NCI-H1105 (cell line): ENCODE measurements at places on chromosomes 5 and 9.
A peak's percentile ranks its signal among the peaks of the same experiment; 100 is the strongest.

DNA sequence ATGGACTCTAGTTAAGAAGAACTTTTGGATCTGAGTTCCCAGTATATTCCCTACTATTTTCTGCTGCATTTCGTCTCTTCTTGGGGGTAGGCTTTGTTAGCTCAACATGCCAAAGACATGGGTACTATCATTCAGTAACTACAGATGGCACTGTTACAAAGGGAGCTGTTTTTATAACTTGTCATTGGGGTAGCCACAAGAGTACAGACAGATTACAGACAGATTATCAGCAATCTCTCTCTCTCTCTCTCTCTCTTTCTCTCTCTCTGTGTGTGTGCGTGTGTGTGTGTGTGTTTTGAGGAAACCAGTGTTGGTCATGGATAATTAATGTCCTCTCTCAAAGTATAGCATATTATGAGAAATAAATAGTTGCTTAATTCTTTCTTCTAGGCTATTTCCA lies 116.1 kb downstream of the WDR70 start:
- DNase-seq = no peak

DNA sequence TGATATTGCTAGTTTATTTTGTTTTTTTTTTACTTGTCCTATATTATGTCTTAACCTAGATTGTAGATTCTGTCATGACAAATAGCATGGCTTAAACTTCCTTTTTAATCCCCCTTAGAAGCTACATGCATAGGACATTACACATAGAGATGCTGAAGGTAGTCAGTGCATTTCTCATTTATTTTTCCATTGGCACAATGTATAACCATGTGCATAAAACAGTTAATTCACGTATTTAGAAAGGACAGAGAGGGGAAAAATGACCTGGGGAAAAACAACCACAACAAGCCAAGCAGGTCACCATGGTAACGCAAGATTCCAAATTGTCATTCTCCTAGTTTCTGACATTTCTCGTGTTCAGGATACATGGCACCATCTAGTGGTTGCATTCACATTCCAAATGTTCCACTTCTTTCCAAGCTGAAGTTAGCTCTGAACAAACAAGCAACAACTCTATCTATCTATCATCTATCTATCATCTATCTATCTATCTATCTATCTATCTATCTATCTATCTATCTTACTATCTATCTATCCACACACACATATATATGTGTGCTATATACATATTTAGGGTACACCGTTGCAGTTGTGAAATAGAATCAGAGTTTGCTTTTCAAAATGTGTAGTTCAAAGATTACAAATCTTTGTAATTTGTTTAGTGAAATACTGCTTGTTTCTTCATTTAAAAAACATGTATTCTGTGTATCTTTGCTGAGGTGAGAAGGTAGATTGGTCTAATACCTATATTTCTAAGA lies 487.2 kb upstream of the ST8SIA4 start:
- DNase-seq = peak; percentile 35

DNA sequence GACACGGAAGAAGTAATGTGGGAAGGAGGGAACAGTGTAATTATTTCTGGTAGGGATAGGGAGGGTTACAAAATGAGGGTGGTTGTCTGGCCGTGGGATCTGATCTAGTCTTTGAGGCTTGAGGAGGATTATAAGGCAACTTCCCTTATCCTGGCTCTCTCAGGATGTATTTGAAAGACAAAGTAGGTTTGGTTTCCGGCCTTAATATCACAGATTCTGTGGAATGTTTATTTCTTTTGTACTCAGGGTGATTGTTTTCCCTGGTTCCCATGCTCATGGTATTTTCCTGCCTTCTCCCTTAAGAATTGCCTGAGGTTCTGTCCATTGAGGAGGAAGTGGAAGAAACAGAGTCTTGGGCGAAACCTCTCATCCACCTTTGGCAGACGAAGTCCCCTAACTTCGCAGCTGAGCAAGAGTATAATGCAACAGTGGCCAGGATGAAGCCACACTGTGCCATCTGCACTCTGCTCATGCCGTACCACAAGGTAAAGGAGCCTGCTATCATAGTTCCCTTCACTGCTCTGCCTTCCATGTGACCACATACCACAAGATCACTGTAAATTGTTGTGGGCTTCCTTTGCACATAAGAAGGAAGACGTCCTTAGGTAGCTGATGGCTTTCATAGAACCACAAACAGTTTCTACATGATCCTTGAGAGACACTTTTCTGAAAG lies 253.8 kb downstream of the KDM4C start:
- DNase-seq = no peak

DNA sequence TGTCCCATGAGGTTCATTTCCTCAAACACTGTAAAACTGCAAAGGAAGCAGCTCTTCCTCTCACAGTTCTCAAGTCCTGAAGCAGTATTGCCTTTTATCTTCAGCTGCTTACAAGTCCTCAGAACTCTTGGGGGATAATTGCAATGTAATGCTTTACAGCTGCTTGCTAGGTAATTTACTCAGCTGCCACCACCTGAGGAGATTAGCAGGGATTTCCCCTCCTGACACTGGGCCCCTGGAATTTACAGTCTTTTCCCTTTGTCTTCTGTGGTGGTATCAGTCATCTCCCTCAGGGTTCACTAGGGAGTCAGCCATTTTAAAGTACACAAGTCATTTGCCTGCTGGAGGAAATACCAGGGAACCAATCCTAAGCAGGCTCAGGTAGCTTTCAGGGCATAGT lies 754.3 kb upstream of the GRAMD2B start:
- no peak for DNase-seq

GRCh38 chr9:93818827-93819472 lies 136.2 kb downstream of the BARX1 start:
- DNase-seq = no peak

DNA sequence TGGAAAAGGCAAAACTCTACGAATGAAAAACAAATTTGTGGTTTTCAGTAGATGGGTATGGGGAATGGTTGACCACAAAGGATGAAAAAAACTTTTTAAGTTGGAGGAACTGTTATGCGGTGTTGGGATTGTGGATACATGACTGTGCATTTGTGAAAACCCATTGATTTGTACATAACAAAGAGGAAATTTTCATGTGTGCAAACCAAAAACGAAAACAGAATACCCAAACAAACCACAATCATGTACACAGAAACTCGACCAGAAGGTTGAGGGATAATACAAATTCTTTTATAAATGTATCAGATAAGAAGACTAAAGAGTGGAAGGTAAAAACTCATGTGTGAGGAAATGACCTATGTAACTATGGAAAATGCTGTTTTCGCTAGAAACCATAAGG lies 1012.4 kb downstream of the CDH18 start:
- no peak for DNase-seq

DNA sequence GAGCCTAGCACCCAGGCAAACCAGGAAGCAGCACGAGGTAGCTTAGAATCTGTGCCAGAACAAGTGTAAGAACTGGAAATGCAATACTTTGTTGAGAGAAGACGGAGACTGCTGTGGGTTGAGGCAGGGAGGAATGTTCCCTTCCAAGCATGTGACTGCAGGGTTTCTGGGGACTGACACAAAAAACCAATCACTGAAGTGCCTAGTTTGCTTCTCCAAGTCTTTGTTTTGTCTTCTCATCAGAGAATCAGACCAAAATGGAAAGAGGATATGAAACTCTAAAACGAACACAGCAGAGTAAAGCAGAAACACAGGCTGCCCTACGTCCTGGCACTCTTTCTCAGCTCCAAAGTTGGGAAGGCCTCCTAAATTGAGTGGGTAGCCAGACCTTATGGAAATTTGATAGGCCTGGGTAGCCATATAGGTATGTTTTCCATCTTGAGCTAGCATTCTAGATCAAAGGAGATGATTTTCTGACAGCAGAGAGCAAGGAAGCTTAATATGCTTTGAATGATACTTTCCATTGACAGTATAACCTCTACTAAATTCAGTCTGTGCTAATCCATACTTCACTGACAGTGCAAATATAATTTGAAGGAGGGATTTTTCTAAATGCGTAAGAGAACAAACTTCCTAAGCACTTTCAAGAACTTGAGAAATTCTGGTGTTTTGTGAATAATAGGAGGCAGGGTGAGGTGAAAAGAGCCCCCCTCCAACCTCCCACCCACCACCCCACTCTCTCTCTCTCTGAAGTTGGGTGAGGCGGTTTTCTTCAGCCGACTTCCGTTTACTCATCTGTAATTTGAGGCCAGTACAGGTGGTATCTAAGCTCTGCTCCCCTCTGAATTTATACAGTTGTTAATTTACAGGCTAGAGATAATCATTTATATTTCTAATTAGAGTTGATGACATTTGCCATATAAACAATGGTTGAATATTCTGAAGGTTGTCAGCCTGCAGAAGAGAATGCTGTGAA lies 5.5 kb downstream of the ADRB2 start:
- DNase-seq = no peak

GRCh38 chr5:39761199-39761950 lies 336.6 kb upstream of the DAB2 start:
- DNase-seq = no peak

- DNase-seq = no peak
Measured at GRCh38 chr9:32455738-32456137, 70.3 kb downstream of the RIGI start.

DNA sequence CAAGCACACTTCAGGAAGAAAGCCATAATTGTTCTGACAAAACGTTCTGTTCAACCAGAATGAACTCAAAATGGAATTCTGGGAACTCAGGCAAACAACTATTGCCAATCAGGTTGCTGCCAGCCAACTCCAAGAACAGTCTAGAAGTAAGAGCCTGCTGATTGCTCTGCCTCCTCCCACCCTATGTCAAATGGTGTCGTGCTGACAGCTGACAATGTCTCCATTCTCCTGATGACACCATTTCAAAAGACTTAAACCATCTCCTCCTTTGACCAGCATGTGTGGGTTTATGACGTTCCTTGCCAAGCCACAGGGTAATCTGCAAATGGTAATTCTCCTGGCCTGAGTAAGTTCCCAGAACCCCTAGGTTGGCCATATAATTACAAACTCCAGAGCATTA lies 21.9 kb upstream of the PLIN2 start:
- no peak for DNase-seq

DNA sequence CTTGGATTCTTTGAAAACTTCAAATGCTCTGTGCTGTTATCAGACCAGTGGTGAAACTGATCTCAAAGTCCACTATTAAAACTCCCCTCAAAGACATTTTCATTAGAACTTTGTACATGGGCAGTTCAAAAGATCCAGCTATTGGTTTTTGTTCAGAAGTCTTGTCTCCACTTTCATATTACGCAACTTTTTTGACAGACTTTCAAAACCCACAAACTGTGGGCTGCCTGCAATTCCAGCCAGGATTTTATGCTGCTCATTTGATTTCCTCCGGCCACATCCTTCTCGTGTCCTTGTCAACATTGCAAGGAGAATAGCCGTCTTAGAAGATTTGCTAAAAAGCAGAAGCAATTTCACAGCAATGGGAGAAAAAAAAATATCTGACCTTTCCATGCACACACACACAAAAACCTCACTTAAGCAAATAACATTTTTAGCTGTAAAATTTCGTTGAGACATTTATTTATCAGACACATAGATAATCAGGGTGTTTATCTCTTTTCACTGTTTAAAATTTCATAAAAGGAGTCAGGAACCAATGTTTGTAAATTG lies 1990.5 kb downstream of the MAT2B start:
- no peak for DNase-seq

DNA sequence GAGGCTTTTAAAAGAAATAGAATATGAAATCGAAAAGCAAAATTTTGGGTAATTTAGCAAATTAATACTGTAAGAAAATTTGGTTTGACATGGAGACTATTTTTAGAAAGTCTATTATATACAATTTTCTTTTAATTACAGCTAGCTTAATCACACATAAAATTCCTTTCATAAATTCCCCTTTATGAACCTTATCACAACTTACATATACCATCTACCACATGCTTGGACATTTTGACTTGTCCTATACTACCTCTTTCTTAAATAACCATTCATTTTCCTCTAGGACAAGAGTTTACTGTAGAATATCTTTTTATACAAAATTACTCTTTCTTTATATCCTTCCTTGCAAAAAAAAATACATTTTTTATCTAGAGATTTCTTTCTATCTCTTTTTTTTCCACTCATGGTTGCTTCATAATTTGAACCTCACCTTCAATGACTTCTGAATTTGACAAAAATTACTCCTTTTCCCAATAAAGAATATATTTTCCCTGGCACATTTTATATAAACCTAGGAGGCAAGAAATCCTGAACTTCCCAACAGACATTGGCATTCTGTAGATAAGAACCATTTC lies 34.0 kb upstream of the SYK start:
- no peak for DNase-seq

- no peak for DNase-seq
Measured at GRCh38 chr5:145462525-145462924, 372.6 kb downstream of the PRELID2 start.
